Activated CD4-positive, alpha-beta T cell treated with anti-CD3 and anti-CD28 coated beads for 24 hours (primary cell): ENCODE measurements at places on chromosomes 3 and 15.

DNA sequence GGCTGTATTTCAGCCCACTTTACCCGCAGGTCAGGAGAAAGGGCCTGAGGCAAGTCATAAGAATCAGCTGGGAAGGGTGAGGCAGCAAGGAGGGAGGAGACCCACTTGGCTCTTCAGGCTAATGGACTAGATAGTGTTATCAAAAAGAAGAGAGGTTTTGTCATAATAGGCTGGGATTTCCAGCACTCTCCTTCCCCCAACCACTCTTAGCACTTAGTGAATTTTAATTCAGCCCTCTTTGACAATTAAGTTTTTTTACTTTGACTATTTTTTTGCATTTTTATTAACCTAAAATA is 771 bp downstream of the MPI start:
- DNase-seq: no peak

GRCh38 chr15:70111203-70112073 is 13.7 kb upstream of the TLE3 start:
- DNase-seq: no peak

GRCh38 chr3:3806092-3806491 is 6.9 kb downstream of the LRRN1 start:
- DNase-seq: no peak

GRCh38 chr15:61243983-61244593 is 15.0 kb upstream of the RORA start:
- DNase-seq: no peak

- no peak for DNase-seq
Measured at GRCh38 chr15:95659656-95660055, 670.8 kb upstream of the NR2F2 start.

GRCh38 chr3:16322189-16322588 is 57.2 kb downstream of the OXNAD1 start:
- no peak for DNase-seq

DNA sequence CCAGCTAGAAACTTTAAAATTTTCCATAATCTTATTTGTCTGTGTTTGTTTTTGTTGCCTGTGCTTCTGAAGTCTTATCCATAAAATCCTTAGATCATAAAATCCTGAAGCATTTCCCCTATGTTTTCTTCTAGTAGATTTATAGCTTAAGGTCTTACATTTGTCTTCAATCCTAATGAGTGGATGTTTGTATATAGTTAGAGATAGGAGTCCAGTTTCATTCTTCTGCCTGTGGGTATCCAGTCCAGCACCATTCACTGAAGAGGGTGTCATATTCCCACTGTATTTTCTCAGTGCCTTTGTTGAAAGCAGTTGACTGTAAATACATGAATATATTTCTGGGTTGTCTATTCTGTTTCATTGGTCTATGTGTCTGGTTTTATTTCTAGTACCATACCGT is 44.8 kb upstream of the SPSB4 start:
- DNase-seq: no peak

DNA sequence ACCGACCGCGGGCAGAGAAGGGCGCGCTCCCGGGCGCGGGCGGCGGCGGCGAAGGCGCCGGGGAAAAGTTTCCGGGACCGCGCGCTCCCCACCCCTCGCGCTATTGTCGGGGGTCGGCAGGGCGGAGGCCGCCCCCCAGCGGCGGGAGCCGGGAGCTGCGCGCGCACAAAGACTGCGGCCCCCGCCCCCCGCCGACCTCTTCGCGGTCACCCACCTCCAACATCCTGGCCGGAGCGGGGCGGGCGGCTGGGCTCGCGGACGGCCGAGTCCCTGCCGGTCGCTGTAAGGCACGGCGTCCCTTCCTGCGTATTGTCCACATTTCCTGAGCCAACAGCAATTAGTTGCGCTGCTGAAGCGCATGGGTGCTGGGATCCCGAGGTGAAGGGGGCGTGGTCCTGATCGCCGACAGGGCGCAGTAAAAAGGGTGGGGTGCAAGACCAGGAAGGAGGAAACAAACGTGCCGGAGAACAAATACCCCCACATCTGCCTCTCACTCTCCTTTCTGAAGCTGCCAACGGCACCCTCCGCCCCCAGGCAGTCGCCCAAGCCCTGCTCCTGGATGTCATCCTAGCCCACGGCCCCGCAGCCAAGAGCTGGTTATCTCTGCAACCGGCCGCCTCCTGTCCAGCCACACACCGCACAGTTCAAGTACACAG is at the start of gene TMEM44:
Gene TMEM44 (minus strand): TSS at position 71 of the 656 bp plus-strand sequence. CDS start 204 bp downstream, outside the sequence.
- DNase-seq: peak; percentile 36

GRCh38 chr15:89088605-89089315 is 504 bp downstream of the ABHD2 start:
- no peak for DNase-seq

DNA sequence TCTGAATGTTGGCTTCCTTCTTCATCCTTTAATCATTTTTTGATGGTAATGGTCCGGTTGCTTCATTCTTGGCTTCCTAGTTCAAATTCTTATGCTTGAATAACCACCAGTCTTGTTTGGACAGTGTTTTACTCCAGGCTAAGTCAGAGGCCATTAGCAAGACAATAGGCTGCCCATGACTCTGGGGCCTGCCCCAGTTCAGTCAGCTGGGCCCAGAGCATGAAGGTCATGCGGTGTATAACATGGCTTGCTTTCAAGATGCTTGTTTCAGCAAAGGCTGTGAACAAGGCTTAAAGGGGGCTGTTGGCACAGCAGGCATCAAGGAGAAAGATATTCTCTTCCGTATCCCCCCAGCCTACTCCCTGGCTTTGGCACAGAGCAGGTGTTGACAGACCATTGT is 13.7 kb downstream of the TM4SF18 start:
- no peak for DNase-seq

GRCh38 chr3:175073219-175073905 is 214.2 kb downstream of the NAALADL2 start:
- no peak for DNase-seq

GRCh38 chr3:10263646-10264363 is 15.5 kb downstream of the TATDN2 start:
- peak; percentile 66 for DNase-seq

DNA sequence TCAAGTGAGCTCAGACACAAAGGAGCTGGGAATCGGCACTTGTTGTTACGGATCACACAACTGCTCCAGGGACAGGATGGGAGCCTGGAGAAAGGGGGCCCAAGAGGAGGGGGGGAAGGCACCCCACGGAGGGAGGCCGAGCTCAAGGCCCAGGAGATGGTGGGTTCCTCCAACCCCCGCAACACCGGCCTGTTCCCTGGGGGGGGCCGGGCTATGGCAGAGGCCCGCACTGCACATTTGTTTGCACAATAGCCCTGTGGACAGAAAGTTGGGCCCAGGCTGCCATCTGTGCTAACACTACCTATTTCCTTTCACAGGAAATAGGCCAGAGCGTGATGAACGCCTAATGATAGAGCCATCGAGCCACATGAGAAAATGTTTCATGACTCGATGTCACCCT is 147.1 kb downstream of the NSMCE3 start:
- no peak for DNase-seq

GRCh38 chr3:10867384-10867783 is 51.4 kb downstream of the SLC6A11 start:
- DNase-seq: no peak

DNA sequence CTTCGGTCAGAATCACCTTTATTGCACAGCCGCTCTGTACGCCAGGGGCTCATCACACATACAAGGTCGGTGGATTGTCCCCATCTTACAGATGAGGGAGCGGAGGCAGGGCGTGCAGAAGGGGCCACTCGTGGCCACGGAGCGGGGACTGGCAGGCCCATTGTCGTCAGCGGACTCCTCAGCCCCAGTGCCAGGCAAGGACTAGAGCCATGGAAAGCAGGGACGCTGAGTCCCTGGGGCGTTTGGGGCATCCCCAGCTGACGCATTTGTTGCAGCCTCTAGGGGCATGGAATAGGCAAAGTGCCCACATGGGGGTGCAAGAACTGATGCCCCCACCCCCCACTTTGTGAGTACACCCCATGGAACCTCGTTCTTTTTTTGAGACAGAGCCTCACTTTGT is 29.8 kb upstream of the FURIN start:
- DNase-seq: no peak

GRCh38 chr3:47024932-47025331 is 45.5 kb downstream of the NBEAL2 start:
- DNase-seq: no peak

GRCh38 chr3:196024968-196025367 is 56.9 kb downstream of the TFRC start:
- DNase-seq: no peak

- DNase-seq: no peak
Measured at GRCh38 chr3:184651904-184652303, 60.0 kb downstream of the MAGEF1 start.

DNA sequence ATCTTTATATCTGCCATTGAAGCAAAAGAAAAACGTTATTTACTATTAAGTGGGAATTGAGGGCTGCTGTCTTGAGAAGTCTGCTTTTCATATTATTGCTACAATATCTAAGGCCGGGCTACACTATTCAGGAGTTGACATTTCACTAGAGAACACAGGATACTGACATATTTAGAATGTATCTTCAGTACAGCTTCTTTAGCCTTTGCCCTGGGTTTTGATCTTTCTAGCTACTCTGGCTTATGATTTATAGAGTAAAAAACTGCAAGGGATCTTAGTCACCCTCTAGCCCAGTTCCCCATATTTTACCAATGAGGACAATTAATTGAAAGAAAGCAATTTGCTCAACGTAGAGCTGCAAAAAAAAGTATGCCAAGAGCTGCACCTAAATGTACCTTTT is 307.4 kb upstream of the DPPA4 start:
- no peak for DNase-seq

DNA sequence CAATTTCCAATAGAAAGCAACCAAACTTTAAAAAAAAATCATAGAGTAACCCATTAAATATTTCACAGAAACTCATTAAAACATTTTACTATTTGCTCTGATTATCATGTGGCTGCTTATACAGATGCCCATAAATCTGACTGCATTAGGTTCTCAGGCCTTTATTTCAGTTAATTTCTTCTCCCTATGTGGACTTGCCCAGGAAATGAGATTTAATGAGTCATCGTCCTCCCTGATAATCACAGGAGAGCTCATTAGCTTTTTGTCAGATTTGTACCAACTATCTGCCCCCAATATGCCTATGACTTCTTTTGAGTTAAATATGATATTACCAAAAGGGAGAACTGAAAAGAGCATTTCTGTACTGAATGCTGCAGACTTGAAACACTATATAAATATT is 168.0 kb downstream of the FOXB1 start:
- DNase-seq: no peak

DNA sequence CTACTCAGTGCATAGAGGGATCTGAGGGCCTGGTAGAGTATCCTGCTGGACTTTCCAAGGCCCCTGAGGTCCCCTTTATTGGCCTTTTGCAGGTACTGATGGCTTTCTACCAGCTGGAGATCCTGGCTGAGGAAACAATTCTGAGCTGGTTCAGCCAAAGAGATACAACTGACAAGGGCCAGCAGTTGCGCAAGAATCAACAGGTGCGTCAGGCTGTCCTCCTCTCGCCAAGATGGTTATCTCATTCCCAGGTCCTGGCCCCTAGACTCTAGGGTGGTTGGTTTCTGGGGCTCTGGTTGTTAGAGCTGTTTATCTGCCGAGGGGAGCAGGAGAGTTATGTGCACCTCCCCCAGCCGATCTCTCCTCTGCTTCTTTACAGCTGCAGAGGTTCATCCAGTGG is 9.3 kb downstream of the EIF2B5 start:
- no peak for DNase-seq

DNA sequence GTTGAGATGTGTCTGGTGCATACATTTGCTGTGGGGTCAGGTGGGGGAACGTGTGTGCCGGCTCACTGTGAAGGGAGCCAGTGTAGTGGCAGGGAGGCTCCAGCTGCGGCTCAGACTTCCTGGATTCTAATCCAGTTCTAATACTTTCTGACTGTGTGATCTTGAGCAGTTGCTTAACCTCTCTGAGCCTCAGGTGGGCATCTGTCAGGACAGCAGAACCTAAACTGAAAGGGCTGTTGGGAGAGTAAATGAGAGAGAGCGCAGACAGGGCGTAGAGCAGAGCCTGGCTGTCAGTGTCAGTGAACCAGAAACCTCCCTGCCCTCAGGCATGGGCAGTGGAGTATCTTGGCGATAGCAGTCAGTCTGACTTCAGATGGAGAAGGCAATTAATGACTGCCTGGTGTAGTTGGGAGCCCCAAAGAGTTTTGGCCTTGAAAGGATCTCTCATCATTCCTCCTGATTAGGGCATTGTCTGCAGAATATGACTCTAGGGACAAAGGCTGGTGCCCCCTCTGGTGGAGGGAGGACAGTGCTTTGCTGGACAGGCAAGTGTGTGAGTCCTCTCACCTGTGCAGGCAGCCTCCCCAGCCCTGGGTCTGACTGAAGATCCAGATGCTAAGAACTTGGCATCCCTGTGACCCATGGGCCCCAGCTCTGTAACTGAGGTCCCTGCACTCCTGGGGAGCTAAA is 9.6 kb downstream of the KBTBD13 start:
- no peak for DNase-seq

- no peak for DNase-seq
Measured at GRCh38 chr3:186128158-186128557, 19.3 kb upstream of the ETV5 start.

DNA sequence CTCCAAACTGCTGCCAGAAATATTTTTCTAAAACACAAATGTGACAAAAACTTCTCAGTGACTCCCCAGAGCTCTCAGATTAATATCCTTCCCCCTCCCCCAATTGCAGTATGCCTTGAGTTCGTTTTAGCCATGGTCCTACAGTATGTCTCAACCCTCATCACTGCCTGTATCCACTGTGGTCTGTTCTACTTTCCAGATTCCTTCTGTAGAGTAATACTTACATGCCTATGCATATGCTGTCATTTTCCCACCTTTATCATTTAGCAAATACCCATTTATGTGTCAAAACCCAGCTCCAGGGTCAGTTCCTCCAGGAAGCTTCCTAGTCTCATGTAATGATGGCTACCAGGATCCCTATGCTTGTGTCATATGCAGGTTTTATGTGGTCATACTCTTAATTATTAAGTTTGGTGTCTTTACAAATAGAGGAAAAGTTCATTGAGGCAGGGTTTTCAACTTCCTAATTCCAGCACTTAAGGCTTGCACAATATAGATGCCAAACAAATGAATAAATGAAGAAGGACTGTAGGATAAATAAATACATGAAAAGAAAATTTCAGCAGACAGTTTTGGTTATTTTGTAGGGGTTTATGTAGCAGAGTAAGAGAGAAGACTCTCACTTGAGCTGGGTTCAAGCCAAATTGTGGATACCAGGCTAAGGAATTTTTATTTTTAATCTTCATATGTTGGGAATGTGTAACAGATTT is 170.8 kb downstream of the ALCAM start:
- DNase-seq: no peak

DNA sequence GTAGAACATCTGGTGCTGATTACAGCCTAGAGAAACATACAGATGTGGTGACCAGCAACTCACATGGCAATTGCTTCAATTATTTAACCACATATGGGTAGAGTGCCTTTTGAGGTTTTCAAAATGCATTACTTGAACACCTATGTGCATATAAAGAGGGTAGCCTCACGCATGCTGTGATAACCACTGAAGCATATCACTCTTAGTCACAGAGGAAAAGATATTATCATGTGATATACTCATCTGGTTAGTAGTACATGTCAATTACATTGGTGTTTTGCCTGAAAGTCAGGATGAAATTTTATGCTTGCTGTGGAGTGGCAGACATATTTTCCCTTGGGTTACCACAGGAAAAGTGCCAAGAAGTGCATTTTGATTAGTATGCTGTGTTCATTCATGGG is 459.3 kb upstream of the AGTR1 start:
- DNase-seq: no peak
